WTC11 (cell line): ENCODE measurements at places on chromosomes 2 and 18. TPM values are rescaled to one million over a fixed set of nuclear protein-coding genes. Genes with fewer than 3 reads are reported as not detected.

- H3K36me3 ChIP-seq: peaks cover 36% of the 10 kb centered on the region
- no peaks in the 10 kb centered on the region for H3K27me3 ChIP-seq
- H3K27ac ChIP-seq: peak overlapping the region; percentile 91
These were observed 58.9 kb upstream of the RNU4ATAC start for GRCh38 chr2:121471532-121472469.

Gene ABHD3
- total RNA-seq: 11.1 to 12.1 TPM (median 11.5 TPM) in 3 replicates

DNA sequence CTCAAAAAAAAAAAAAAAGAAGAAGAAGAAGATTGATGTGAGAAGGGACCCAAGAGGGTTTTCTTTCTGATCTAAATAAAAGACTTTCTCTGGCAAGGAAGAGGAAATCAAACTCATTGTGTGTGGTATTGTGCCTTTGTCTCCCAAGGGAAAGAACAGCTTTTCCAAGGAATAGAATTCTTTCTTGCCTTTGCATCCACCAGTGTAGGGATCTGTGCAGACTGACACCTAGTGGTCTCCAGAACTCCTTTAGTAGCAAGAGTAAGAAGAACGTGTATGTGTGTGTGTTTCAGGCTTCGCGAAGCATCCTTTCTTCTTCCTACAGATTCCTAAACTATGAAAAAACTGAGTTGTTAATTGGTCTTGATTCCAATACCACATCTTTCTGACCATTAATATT is 33.5 kb upstream of the CRIM1 start:
- H3K27ac ChIP-seq: no peak overlapping the region
- H3K4me1 ChIP-seq: no peaks in the 10 kb centered on the region
- H3K4me3 ChIP-seq: no peak overlapping the region
- H3K36me3 ChIP-seq: peaks cover 27% of the 10 kb centered on the region

DNA sequence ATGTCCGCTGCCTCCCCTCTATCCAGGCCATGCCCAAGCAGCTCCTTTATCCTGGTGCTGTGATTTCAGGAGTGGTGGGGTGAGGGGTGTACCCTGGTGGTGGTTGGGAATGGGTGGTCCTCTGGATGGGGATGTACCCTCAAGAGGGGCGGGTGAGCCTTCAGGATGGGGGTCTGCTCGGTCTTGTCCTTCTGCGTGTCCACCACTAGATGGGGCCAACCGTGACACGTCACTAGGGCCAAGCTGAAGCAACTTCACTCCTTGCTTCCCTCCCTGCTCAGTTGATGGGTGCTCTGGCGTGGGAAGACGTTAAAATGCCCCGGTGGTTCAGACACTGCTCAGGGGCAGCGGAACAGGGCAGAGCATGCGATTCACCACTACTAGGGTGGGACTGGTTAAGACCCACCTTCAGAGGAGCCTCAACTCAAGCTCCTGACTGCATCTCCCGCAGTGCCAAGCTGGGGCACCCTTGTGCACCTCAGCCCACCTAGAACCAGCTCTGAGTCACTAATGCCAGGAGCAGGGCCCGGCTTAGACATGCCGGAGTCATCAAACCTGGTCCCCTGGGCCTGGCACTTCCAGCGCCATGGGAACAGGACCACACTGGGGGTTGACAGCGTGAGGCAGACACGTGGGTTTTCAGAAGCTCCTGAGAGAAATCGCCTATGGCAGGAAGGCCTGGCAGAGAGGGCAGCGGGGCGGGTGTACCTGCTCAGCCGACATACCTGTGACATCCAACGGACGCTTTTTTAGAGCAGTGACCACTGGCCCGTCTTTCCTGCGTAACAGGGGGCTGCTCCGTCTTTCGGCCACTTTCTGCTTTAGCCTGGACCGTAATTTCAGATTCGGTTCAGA is 256.7 kb downstream of the HDAC4 start:
- peaks cover 12% of the 10 kb centered on the region for H3K36me3 ChIP-seq
- DNase-seq: peak; percentile 53
- H3K27ac ChIP-seq: no peak overlapping the region
- H3K4me1 ChIP-seq: no peaks in the 10 kb centered on the region

Gene LCLAT1
- total RNA-seq: 18.9 to 22.3 TPM (median 22.1 TPM) in 3 replicates

GRCh38 chr2:227430639-227431038 is 41.3 kb upstream of the AGFG1 start:
- H3K27me3 ChIP-seq: no peaks in the 10 kb centered on the region
- H3K4me1 ChIP-seq: no peaks in the 10 kb centered on the region
- peaks cover 26% of the 10 kb centered on the region for H3K36me3 ChIP-seq
- no peak overlapping the region for H3K4me3 ChIP-seq
- no peak for DNase-seq
- H3K27ac ChIP-seq: no peak overlapping the region

DNA sequence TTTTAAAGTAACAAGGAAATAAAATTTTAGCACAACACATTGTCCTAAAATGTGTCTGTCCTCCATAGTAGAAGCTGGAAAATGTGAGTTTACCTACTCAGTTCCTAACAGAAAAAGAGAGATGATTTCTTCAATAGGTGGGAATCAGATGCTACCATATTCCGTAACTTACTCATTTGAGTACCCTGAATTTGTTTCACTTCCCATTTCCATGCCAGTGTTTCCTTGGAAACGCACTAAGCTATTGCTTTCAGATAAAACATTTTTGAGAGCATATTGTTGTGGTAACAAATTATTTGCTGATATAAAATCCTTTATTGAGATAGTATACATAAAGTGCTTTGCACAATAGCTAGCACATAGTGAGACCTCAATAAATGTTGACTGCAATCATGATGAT is 137.5 kb upstream of the BARD1 start:
- no peaks in the 10 kb centered on the region for H3K27me3 ChIP-seq
- H3K36me3 ChIP-seq: no peaks in the 10 kb centered on the region
- no peak overlapping the region for H3K4me3 ChIP-seq
- H3K27ac ChIP-seq: no peak overlapping the region
- DNase-seq: no peak

Gene CRACDL
- 0.50 to 0.89 TPM (median 0.72 TPM) in 3 replicates for total RNA-seq

- H3K4me1 ChIP-seq: peaks cover 41% of the 10 kb centered on the region
- no peaks in the 10 kb centered on the region for H3K36me3 ChIP-seq
- H3K27ac ChIP-seq: no peak overlapping the region
- DNase-seq: no peak
- H3K4me3 ChIP-seq: no peak overlapping the region
These were observed 156.4 kb downstream of the AQP4 start for GRCh38 chr18:26708806-26709716.

- no peak overlapping the region for H3K27ac ChIP-seq
- H3K36me3 ChIP-seq: peaks cover 8% of the 10 kb centered on the region
- DNase-seq: no peak
These were observed 9.4 kb downstream of the GPD2 start for GRCh38 chr2:156445296-156446220.

GRCh38 chr18:36083729-36084128 is 16.4 kb upstream of the RPRD1A start:
- no peak overlapping the region for H3K4me3 ChIP-seq
- peaks cover 22% of the 10 kb centered on the region for H3K36me3 ChIP-seq

Gene SCN1A
- 0.62 to 1.6 TPM (median 1.0 TPM) in 3 replicates for total RNA-seq

Gene EFR3B
- total RNA-seq: 8.9 to 10.1 TPM (median 9.7 TPM) in 3 replicates

DNA sequence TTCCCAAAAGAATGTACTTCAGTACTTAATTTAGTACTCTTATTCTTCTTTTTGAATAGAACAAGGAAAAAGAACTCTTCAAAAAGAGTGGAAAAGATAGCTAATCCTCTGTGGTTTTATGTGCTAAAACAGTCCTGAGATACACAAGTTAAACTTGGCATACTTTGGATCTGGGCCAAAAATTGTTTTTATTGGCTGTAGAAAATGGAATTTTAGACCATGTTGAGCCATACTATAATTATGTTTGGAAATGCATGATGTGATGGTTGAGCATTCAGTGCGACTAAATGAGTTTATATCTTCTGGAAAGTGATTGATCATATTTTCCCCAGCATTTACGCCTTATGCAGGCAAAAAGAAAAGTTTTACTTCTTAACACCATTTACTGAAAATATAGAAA is 18.0 kb upstream of the PDE1A start:
- no peaks in the 10 kb centered on the region for H3K27me3 ChIP-seq
- H3K36me3 ChIP-seq: no peaks in the 10 kb centered on the region
- H3K4me1 ChIP-seq: peaks cover 14% of the 10 kb centered on the region
- H3K4me3 ChIP-seq: no peak overlapping the region

DNA sequence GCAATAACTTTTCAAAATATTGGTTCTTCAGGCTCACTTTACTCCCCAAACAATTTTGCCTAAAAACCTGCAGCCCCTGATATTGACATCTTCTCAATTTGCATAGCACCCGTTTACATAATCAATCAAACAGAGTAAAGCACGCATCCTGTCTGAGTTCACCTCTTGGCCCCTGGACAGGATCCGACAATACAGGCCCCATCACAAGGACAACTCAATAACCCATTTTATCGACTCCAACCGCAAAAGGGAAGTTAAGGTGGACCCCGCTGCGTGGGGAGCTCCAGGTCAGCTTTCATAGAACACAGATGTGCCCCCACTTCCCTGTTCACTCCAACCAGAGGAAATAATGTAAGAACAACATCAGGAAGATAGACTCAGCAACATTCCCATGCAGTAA is 44.7 kb downstream of the TTC32 start:
- no peaks in the 10 kb centered on the region for H3K27me3 ChIP-seq
- no peak overlapping the region for H3K27ac ChIP-seq
- no peak for DNase-seq
- no peaks in the 10 kb centered on the region for H3K36me3 ChIP-seq
- H3K4me1 ChIP-seq: no peaks in the 10 kb centered on the region
- no peak overlapping the region for H3K4me3 ChIP-seq

Gene CD28
- total RNA-seq: 0.11 to 0.50 TPM (median 0.16 TPM) in 3 replicates

Gene NEB
- 1.7 to 2.1 TPM (median 1.9 TPM) in 3 replicates for total RNA-seq

Gene PSTPIP2
- total RNA-seq: 1.9 to 2.5 TPM (median 1.9 TPM) in 3 replicates
